ENCODE measurements at places on chromosomes 3 and 15. TPM values are rescaled to one million over a fixed set of nuclear protein-coding genes. Genes with fewer than 3 reads are reported as not detected.

CEMIP gene
- total RNA-seq, result not detected

ITGA11 gene
- total RNA-seq, result 0.18 TPM

SAXO2 gene
- total RNA-seq, result 2.0 TPM

SH2D7 gene
- 0.31 TPM for total RNA-seq

CALML4 gene
- 11.7 TPM for total RNA-seq

TGFBR2 gene
- total RNA-seq, result 62.7 TPM

CRABP1 gene
- total RNA-seq, result not detected

CADM2 gene
- 0.29 TPM for total RNA-seq

GOLGA6L10 gene
- total RNA-seq, result 0.84 TPM

TWF2 gene
- total RNA-seq, result 162 TPM

KLF15 gene
- not detected for total RNA-seq

ALS2CL gene
- 1.3 TPM for total RNA-seq
